ENCODE measurements at places on chromosomes 7 and 10.

- no peak for DNase-seq
Observed at GRCh38 chr7:93941945-93942344, 20.4 kb downstream of the GNG11 start.

DNA sequence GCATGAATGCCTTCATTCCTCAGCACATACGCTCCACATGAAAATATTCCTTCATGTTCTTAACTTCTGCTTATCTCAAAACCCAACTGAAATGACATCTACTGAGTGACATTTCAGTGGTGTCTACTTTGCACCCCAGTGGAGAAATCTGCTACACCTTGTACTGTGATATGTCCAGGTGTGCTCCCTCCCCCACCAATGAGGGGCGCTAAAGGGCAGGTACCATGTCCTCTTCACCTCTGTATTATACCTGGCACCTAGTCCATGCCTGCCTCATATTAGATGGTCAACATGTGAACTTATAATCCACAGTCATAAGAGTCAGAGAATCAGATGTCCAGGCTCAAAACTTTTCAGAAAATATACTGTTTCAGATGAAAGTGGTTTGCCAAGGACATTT lies 2.1 kb downstream of the PAXIP1 start:
- no peak for DNase-seq

DNA sequence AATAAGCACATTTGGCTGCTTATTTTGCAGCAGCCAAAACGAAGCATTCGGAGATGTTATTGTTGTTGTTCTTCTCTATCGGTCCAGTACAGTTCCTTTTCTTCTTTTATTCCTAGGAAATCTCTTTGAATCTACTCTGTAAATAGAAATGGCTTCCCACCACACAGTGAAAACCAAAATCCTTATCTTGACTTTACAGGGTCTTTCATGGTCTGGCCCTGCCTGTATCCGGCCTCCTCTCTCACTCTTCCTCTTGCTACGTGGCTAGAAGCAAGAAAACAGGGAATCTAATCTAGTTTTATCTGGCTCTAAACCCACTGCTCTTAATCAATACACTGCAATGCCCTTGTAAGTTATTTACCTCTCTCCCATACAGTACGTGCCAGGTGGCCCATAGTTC lies 926.0 kb upstream of the C7orf33 start:
- DNase-seq: no peak

DNA sequence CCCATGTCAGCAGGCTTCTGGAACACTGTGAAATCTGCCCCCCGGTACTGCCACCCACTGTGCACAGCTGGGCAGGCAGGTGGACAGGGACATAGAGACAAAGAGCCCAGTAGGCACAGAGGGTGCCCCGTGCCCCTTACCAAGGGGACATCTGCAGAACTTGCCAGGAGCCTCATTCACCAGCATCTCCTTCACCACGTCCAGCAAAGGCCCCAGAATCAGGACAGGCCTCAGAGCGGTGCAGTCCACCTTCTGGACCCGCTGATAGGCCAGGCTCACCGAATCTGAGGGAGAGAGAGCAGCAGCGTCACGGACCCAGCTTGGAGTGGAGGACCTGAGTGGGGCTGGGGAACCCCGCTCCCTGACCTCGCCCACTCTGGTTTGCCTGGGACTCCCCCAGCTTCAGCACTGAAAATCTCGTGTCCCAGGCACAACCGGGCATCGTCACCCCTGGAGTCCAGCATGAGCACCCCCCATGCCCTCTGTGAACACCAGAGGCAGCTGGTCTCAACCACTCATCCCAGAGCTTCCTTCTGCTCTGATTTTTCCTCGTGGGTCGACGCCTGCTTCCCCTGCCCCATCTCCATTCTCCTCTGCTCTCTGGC lies 130.1 kb downstream of the DLG5 start:
- DNase-seq: no peak

DNA sequence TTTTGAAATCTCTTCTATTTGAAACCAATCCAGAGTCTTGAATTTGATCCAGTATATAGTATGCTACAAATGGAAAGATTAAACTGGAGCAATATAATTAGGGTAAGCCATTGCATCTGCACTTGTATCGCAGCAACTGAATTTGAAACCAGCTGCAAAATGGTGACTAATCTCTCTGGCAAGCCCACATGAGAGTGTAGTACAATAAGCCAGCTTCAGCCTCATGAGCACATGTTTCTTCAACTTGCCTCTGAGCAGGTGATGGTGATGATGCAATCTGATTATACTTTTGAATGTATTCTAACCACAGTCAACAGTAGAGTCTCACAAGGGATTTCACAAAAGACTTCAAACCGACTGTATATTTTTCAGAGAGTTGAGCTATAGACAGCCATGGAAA lies 829 bp upstream of the RPA3 start:
- no peak for DNase-seq

GRCh38 chr10:15197276-15197675 lies 28.8 kb upstream of the NMT2 start:
- no peak for DNase-seq

DNA sequence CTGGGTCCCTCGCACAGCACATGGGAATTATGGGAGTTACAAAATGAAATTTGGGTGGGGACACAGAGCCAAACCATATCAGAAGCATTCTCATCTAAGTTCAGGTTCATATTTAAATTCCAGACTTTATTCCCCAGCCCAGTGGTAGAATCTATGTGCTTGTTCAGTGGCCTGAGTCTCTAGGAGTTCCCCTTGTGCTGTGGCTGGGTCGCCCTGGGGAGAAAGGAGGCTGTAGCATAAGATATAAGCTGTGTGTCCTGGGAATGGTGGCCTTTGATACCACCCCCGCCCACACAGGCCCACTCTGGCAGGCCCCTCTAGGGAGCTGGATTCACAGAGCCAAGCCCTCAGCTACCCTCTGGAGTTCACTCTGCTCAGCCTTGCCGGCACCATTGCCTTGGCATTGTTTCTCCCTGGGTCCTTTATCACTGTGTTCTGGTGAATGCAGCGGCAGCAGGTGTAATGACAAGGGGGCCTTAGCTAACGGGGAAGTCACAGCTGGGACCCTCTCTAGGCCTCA lies 64.2 kb downstream of the MINDY4 start:
- no peak for DNase-seq

DNA sequence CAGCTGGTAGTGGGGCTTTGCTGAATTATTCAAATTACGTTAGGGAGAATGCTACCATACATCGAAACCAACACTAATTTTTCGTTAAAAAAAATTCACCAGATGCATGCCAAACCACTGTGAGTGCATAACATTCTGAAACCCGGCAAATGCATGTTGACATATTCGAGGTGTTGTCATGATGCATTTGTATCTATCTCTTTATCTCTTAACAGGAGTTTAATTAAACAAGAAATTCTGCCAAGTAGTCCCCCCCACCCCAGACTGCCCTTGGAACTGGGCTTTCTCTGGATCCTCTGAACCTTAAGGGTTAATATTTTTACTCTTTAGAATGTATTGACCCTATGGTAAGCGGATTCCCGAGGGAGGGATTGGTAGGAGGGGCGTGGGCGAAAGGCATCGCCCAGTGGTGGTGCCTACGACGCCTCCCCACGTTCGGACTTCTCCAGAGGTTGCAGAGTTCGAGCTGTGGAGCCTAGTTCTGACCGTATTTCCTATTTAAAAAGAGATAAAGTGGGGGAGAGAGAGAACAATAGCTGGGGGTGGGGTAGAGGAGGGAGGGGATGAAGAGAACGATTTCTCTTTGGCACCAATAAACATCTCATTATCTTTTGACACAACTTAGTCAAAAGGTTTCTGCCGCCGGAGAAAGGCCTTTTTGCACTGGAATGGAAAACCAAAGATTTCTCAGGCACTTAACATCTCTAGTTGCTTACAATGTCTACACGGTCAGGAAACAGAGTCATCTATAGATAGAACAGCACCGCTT lies 7.2 kb downstream of the DLX6 start:
- no peak for DNase-seq

GRCh38 chr10:50469778-50470193 lies 154.0 kb downstream of the SGMS1 start:
- DNase-seq: no peak

GRCh38 chr7:7966141-7966734 lies 2.4 kb upstream of the GLCCI1 start:
- no peak for DNase-seq

- DNase-seq: no peak
Observed at GRCh38 chr7:138257459-138258196, 181.4 kb downstream of the AKR1D1 start.

- DNase-seq: no peak
Observed at GRCh38 chr10:73506491-73506890, 10.7 kb upstream of the PPP3CB start.

DNA sequence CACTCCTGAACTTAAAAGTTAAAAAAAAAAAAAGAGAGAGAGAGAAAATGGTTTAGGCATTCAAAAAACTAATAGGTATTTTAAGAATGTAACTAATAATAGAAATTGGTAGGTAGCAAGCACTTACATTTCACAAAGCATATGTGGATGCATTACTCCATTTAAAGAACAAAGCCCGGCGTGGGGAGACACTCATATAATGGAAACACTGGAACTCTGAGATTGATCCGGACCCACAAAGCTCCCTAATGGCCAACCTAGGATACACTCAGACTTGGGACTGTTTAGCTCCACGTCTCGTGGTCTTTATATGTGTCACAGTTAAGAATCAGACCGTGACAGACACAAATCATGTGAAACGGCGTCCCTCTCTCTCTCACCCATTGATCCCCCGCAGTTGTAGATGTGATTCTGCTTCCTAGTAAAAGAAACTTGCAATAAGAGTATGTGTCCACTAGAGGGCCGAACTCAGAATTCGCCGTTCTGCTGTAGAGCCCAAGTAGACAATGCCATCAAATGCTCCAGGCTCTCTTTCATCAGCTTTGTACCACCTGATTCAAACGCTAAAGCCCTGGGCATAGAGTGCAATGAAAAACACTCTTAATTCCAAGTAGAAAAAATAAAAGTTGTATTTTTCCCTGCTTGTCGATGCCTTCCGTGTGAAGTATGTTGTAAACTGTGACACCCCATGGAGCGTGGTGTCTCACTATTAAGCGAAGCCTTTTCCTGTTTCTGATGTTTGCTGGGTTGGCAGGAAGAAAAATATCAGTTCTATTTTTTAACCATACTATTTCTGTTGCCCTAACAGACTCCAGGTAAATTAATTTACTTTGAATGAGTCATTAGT lies 429.0 kb upstream of the MTPN start:
- DNase-seq: peak; percentile 34
